ENCODE measurements at places on chromosomes 1 and 21.
A peak's percentile ranks its signal among the peaks of the same experiment; 100 is the strongest.

- DNase-seq = no peak
Measured at GRCh38 chr21:34362136-34362444, 1.7 kb upstream of the KCNE2 start.

GRCh38 chr21:28699596-28700259 lies 292.9 kb downstream of the LTN1 start:
- no peak for DNase-seq

GRCh38 chr1:60504206-60504840 lies 430.8 kb upstream of the C1orf87 start:
- DNase-seq = peak; percentile 35

GRCh38 chr1:27397749-27398148 lies 5.3 kb downstream of the GPR3 start:
- DNase-seq = no peak

DNA sequence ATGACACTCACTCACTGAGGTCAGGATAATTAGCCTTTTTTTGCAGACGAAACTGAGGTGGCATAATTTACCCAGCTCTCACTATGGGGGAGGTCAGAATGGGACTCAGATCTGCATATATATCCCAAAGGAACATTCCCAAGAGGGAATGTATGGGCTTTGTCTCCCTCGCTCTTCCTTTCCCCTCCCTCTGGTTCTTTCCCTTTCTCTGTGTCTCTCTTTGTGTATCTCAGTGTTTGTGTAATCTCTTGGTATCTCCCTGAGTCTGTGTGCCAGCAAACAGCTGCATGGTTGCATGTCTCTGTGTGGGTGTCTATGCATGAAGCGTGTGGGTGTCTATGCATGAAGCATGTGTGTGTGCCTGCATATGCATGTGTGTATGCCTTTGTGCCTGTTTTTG lies 4.7 kb downstream of the TMEM39B start:
- no peak for DNase-seq

DNA sequence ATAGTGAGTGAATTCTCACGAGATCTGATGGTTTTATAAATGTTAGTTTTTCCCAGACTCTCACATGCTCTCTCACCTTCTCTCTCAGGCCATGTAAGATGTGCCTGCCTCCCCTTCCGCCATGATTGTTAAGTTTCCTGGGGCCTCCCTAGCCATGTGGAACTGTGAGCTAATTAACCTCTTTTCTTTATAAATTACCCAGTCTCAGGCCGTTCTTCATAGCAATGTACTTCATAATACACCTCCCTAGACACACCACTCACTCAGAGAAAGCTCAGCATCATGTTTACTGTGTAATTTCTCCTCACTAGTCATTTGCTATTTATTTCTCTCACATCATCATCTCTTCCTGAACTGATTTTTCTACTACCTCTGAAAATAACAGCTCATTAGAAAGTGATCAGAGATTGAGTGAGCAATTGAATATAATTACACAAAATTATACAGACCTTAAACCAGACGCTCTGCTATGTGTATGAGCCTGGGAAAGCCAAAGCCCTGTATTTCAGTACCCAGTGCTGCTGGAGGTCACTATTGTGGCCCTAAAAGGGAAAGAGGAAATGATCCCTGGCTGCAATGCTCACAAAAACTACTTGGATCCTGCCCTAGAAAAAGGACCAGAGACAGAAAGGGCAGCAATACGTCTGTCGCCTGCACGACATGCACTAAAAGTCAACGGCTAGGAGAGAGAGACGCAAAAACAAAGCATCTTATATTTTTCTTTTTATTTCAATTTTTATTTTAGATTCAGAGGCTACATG lies 284.5 kb downstream of the DSCAM start:
- DNase-seq = no peak

GRCh38 chr1:81874461-81874860 lies 73.7 kb downstream of the ADGRL2 start:
- DNase-seq = no peak
